ENCODE measurements at places on chromosomes 13 and 19.

GRCh38 chr13:43133792-43134191 is 110.4 kb downstream of the DNAJC15 start:
- DNase-seq, result no peak

DNA sequence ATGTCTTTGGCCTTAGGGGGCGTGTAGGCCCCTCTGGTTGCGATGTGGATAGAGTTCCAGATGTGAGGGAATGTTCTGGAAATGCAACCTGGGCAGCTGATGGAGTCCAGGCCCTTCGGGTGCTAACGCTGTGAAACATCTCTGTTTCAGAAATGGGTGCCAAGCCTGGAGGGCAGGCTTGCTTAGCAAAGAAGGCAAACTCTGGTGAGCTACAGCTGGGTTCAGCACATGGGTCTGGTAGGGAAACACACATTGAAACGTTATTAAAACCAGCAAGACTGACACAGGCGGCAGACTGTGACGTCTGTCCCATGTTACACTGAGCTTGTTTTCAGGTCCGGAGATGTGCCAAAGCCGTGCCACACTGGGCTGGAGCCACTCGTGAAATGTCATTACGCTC is 8.6 kb upstream of the CDC16 start:
- no peak for DNase-seq

DNA sequence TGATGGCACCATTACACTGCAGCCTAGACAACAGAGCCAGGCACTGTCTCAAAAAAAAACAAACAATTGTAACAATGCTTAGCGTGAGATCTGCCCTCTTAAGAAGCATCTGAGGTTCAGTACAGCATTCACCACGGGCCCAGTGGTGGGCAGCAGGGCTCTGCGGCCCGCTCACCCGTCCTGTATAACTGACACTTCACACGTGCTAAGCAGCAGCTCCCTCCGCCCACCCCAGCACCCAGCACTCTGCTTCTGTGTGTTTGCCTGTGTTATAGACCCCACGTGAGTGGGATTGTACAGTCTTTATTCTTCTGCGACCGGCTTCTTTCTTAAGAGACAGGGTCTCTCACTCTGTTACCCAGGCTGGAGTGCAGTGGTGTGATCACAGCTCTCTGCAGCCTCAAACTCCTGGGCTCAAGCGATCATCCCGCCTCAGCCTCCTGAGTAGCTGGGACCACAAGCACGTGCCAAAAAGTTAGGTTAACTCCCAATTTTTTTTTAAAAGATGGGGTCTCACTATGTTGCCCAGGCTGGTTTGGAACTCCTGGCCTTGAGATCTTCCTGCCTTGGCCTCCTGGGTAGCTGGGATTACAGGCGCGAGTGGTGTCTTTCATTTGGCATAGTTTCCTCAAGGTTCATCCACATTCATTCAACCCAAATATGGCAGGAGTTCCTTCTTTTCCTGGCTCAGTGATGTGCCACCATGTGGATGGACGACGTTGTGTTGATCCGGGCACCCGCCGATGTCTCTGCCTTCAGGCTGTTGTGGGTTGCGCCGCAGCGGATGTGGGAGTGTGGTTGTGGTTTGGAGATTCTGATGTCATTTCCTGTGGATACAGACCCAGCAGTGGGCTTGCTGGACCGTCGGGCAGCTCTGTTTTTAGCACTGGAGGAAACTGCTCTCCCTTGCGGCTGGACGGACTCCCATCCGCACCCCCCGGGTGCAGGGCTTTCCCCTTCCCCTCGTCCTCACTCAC is 170.0 kb downstream of the KDM4B start:
- DNase-seq, result peak; percentile 63

DNA sequence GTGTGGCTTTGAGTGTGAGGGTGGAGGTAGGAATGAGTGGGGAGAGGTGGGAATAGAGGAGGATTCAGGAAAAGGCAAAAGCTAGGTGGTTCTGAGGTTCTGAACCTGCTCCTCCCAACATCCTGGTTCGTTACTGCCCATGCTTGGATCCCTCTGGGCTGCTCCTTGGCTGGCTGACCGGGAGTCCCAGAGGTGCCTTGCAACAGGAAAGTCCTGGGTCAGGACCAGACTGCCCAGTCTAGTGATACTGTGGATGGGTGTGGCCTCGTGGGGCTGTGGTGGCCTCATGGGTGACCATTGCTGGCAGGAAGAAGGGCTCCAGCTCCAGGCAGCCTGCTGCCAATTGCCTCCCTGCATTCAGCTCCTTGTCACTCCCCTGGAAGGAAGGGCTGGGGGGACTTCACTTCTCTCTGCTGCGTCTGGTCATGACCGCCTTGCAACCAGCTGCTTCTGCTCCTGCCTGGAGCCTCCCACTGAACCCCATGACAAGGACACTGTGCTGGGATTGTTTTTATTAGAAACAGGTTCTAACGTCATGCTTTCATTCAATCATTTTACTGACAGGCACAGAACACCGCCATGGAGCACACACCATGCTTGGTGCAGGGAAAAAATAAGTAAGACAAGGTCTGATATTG is 61.5 kb upstream of the UBL3 start:
- no peak for DNase-seq

DNA sequence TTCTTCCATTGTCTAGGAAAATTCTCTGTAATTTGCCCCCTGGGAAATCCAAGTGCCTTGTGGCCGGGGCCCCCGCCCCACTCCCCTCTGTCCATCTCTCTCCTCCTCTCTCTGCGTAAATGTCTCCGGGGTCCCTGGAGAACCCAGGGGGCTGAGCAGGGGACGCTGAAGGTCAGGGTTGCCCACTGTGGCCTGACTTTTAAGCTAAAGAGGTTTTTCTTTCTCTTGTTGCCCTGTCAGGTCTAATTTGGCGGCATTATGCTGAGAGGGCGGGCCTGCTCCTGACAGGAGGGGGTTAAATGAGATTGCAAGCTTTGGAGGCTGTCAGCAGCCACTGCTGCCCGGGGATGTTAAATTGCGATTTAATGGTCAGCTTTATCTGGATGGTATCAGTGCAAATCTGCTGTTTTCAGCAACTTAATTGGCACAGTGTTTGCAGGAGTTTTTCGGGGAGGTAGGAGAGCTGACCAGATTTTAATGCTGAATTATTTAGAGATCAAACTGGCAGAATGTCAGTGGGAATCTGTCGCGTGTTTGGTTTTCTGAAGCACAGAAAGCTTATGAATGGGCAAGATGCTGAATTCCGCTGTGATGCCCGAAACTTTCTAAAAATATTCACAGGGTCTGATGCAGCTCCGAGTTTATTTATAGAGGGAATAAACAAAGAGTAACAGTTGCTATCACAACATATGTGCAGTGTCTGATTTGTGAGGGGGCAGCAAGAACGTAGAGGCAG is 93.2 kb upstream of the SOX1 start:
- DNase-seq, result no peak

GRCh38 chr13:109209526-109209925 is 576.9 kb downstream of the IRS2 start:
- no peak for DNase-seq

DNA sequence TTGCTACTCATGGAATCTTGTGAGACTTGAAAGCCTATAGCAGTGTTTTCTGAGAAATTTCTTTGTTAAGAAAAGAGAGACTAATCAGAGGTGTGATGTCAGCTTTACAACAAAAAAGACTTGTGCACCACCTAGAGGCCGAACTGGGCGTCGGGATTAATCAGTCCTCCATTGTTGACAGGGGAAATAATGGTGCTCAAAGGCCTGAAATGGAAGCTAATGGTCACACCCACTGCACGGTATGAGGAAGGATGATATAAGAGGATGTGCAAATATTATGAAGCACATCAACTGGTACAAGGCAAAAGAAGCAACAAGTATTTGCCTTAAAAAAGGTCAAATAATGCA is 480.2 kb upstream of the MIR17HG start:
- peak; percentile 58 for DNase-seq

DNA sequence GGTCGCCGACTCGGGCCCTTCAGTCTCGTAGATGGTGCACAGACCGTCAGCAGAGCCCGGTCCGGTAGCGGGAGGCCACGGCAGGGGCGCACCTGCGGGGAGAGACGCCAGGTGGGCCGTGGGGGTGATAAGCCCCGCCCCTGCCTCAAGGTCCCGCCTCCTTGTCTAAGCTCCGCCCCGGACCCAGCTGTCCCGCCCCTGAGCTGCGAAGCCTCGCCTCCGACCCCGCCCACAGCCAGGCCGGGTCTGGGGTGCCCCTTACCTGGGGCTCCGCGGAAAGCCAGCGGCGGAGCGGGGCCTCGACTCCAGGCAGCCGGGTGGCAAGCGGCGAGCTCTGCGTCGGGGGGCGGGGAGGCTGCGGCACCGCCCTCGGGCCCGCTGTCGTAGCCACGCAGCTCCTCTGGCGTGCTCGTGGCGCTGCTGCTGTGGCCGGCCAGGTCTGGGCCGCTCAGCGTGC is 4.7 kb downstream of the PRR36 start:
- peak; percentile 31 for DNase-seq

- peak; percentile 32 for DNase-seq
Observed at GRCh38 chr19:12938779-12939601, 581 bp downstream of the CALR start.

GRCh38 chr19:35268536-35269437 is at the start of gene USF2:
TSS of gene USF2 (plus strand) at chr19:35268962. CDS start at chr19:35269102, 140 bp downstream.
- DNase-seq, result peak; percentile 72

DNA sequence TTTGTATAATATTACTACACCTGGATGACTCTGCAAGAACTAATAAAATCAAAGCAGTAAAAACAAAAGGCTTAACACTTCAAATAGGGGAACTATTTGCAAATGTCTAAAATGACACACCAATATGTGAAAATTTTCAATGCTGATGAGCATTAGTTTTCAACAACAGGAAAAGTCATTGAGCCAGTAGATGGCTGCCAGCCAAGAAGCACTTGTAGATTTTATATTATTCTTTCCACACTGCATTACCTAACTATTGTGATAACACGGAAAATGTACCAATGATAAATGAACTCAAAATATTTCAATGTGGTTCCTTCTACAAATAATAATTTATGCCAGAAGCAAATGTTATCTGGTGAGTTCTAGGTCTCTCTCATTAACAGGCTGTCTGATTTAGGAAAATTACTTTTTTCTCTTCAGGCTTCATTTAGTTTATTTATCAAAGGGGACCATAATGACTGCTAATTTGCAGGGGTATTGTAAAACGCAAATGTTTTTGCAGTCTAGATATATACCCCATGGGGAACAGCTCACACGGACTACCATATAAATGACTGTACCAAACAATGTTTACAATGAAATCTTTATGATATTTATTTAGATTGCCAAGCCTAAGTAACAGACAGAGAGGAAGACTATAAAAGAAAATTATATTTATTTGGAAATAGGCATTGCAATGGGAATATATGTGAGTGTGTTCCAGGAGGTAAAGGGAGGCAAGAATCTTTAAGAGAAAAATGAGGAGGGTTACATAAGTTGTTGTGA is 407.8 kb downstream of the LIG4 start:
- DNase-seq, result no peak

DNA sequence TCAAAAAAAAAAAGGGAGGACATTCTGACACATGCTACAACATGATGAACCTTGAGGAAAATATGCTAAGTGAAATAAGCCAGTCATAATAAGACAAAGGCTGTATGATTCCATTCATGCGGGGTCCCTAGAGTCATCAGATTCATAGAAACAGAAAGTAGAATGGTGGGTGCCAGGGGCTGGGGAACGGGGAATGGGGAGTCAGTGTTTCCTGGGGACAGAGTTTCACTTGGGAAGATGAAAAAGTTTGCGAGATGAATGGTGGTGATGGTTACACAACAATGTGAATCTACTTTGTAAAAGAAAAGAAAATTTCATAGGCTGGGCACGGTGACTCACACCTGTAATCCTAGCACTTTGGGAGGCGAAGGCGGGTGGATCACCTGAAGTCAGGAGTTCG is 6.1 kb upstream of the CLEC4G start:
- no peak for DNase-seq

DNA sequence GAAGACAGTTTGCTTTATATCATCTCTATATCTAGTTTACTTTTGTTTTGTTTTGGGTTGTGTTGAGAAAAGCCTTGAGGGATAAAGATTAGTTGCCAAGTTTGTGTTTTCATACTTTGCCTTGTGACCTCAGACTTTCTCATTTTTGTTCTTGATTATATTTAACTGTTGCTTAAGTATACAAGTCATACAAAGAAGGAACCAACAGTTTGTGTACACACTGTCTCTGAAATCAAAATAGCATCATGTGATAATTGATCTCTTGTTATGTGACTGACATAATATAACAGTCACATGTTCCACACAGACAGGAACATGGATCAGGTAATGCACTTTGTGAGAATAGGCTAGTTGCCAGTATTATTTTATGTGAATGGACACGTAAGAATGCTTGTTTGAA is 70.8 kb downstream of the SHISA2 start:
- no peak for DNase-seq

DNA sequence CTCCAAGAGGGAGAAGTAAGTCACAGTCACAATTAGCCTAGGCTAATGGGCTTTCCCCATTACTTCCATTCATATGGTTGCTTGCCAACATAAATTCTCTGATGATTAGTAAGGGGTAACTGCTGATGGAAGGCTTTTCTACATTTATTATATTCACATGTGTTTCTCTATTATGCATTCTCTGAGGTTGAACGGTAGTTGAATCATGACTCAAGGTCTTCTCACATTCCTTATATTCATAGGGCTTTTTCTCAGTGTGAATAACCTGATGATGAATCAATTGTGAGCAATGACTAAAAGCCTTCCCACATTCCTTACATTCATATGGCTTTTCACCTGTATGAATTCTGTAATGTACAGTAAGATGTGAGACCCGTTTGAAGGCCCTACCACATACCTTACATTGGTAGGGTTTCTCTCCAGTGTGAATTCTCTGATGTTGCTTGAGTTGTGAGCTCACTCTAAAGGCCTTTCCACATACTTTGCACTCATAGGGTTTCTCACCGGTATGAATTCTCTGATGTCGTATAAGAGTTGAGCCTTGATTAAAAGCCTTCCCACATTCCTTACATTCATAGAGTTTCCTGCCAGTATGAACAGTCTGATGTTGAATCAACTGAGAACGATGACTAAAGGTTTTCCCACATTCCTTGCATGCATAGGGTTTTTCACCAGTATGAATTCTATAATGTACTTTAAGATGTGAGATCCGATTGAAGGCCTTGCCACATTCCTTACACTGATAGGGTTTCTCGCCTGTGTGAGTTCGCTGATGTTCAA is 9.3 kb downstream of the ZNF582 start:
- DNase-seq, result peak; percentile 18

DNA sequence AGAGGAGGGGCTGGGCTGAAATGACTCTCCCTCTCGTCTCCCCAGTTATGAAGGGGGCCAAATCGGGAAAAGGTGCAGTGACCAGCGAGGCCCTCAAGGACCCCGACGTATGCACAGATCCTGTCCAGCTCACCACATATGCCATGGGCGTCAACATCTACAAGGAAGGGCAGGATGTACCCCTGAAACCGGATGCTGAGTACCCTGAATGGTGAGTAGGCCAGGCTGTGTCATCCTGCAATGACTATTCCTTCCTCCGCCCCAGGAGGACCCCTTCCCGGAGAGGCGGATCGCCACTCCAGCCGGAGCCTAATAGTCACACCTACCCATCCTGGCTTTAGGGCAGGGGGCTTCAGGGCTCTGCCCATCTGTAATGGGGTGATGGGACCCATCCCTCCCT is 2.6 kb downstream of the MRPL54 start:
- DNase-seq, result no peak

Data from fibroblast of skin of right quadriceps (primary cell).